ENCODE measurements at places on chromosomes 7 and 10. TPM values are rescaled to one million over a fixed set of nuclear protein-coding genes. Genes with fewer than 3 reads are reported as not detected.
A peak's percentile ranks its signal among the peaks of the same experiment; 100 is the strongest.

- no peaks in the 10 kb centered on the region for H3K36me3 ChIP-seq
- no peak overlapping the region for H3K4me3 ChIP-seq
- no peak for DNase-seq
- peaks cover 13% of the 10 kb centered on the region for H3K4me1 ChIP-seq
- H3K27ac ChIP-seq: no peak overlapping the region
Measured at GRCh38 chr7:157616426-157616825, 279.6 kb downstream of the DNAJB6 start.

GRCh38 chr10:17768957-17769356, 17.0 kb downstream of the TMEM236 start:
- no peaks in the 10 kb centered on the region for H3K36me3 ChIP-seq
- no peak for DNase-seq
- no peaks in the 10 kb centered on the region for H3K27me3 ChIP-seq
- H3K4me3 ChIP-seq: no peak overlapping the region
- no peaks in the 10 kb centered on the region for H3K4me1 ChIP-seq
- H3K27ac ChIP-seq: no peak overlapping the region

GRCh38 chr10:71694567-71694968, 25.0 kb downstream of the C10orf105 start:
- H3K27me3 ChIP-seq: no peaks in the 10 kb centered on the region
- no peaks in the 10 kb centered on the region for H3K36me3 ChIP-seq
- peaks cover 51% of the 10 kb centered on the region for H3K4me1 ChIP-seq
- H3K4me3 ChIP-seq: peak overlapping the region; percentile 14
- DNase-seq: no peak

GRCh38 chr10:44636625-44637024, 251.7 kb upstream of the CXCL12 start:
- no peak for DNase-seq
- no peaks in the 10 kb centered on the region for H3K36me3 ChIP-seq
- H3K27me3 ChIP-seq: no peaks in the 10 kb centered on the region
- no peak overlapping the region for H3K27ac ChIP-seq

DNA sequence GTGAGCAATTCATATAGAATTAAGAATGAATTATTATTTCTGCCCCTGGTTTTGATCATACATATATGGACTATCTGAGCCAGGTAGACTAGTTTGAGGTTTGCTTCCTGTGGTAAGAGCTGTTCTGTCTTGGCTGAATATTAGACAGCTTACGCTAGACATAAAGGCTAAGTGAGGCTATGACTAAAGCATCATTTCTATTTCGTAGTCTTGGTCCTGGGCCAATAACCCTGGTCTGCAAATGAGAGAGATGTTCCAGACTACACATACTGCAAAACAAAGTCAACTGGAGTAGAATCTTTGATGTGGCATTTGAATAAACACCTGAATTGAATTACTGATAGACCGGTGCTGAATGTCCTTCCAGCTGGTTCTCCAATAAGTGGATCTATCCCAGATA, 40.8 kb upstream of the CACNB2 start:
- no peaks in the 10 kb centered on the region for H3K27me3 ChIP-seq
- H3K4me1 ChIP-seq: no peaks in the 10 kb centered on the region
- H3K36me3 ChIP-seq: no peaks in the 10 kb centered on the region
- no peak overlapping the region for H3K4me3 ChIP-seq

GRCh38 chr10:95850791-95851190, 57.0 kb upstream of the CC2D2B start:
- no peak overlapping the region for H3K4me3 ChIP-seq
- no peaks in the 10 kb centered on the region for H3K27me3 ChIP-seq
- no peak for DNase-seq
- H3K36me3 ChIP-seq: peaks cover 36% of the 10 kb centered on the region
- no peaks in the 10 kb centered on the region for H3K4me1 ChIP-seq

DNA sequence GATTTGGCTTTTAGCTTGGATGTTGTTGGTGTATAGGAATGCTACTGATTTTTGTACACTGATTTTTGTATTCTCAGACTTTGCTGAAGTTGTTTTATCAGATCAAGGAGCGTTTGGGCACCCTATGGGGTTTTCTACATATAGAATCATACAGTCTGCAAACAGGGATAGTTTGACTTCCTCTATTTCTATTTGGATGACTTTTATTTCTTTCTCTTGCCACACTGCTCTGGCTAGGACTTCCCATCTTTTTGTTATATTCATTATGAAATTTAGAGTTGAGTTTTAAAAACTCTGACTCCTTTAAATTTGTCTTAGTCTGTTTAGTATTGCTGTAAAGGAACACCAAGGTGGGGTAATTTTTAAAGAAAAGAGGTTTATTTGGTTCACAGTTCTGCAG, 4.7 kb downstream of the ZNF786 start:
- DNase-seq: no peak
- H3K4me3 ChIP-seq: no peak overlapping the region
- no peaks in the 10 kb centered on the region for H3K27me3 ChIP-seq
- H3K4me1 ChIP-seq: peaks cover 10% of the 10 kb centered on the region

GRCh38 chr10:124632064-124632531, 112.1 kb downstream of the FAM53B start:
- H3K27me3 ChIP-seq: no peaks in the 10 kb centered on the region
- no peaks in the 10 kb centered on the region for H3K36me3 ChIP-seq
- no peak for DNase-seq
- peaks cover 58% of the 10 kb centered on the region for H3K4me1 ChIP-seq
- H3K27ac ChIP-seq: peak overlapping the region; percentile 46
- no peak overlapping the region for H3K4me3 ChIP-seq

GRCh38 chr7:134779741-134780065, 269 bp downstream of the CALD1 start:
- H3K27me3 ChIP-seq: no peaks in the 10 kb centered on the region
- H3K36me3 ChIP-seq: peaks cover 4% of the 10 kb centered on the region
- peak overlapping the region; percentile 70 for H3K4me3 ChIP-seq
- DNase-seq: no peak
- H3K4me1 ChIP-seq: peaks cover 25% of the 10 kb centered on the region

DNA sequence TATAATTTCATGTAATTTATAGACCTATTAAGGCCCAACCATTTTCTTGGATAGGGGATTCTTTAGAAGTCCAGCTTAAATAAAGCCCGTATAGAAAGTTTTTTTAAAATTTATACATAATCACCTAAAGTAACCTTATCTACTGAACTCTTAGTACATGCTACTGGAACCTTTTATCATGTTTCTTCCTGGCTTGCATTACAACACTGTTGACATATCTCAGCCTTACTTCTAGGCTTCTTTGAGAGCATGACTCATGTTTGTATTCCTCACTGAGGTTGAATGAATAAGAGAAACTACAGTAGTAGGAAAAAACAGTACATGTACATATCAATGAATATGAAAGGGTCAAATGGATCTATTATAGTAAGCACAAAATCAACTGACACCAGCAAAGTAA, 8.2 kb upstream of the MAGI2 start:
- no peaks in the 10 kb centered on the region for H3K27me3 ChIP-seq
- no peaks in the 10 kb centered on the region for H3K36me3 ChIP-seq
- no peak overlapping the region for H3K27ac ChIP-seq
- no peak for DNase-seq
- no peak overlapping the region for H3K4me3 ChIP-seq

- DNase-seq: no peak
- H3K27ac ChIP-seq: no peak overlapping the region
- H3K4me3 ChIP-seq: no peak overlapping the region
Measured at GRCh38 chr7:106050746-106051117, 61.4 kb downstream of the SYPL1 start.

GRCh38 chr10:86813101-86813500, 56.7 kb downstream of the BMPR1A start:
- no peak overlapping the region for H3K27ac ChIP-seq
- no peak overlapping the region for H3K4me3 ChIP-seq
- no peaks in the 10 kb centered on the region for H3K27me3 ChIP-seq

- no peak for DNase-seq
- H3K4me3 ChIP-seq: no peak overlapping the region
- H3K4me1 ChIP-seq: peaks cover 75% of the 10 kb centered on the region
- peak overlapping the region; percentile 91 for H3K27ac ChIP-seq
- no peaks in the 10 kb centered on the region for H3K27me3 ChIP-seq
- H3K36me3 ChIP-seq: peaks cover 51% of the 10 kb centered on the region
Measured at GRCh38 chr10:72009051-72009424, 44.8 kb downstream of the CHST3 start.

GRCh38 chr10:57741751-57742150, 525.9 kb downstream of the IPMK start:
- H3K4me3 ChIP-seq: no peak overlapping the region
- H3K27me3 ChIP-seq: no peaks in the 10 kb centered on the region
- H3K36me3 ChIP-seq: no peaks in the 10 kb centered on the region
- H3K4me1 ChIP-seq: no peaks in the 10 kb centered on the region
- DNase-seq: no peak
- no peak overlapping the region for H3K27ac ChIP-seq

GRCh38 chr10:89296220-89296648, 5.6 kb upstream of the IFIT2 start:
- H3K4me3 ChIP-seq: no peak overlapping the region
- DNase-seq: no peak

DNA sequence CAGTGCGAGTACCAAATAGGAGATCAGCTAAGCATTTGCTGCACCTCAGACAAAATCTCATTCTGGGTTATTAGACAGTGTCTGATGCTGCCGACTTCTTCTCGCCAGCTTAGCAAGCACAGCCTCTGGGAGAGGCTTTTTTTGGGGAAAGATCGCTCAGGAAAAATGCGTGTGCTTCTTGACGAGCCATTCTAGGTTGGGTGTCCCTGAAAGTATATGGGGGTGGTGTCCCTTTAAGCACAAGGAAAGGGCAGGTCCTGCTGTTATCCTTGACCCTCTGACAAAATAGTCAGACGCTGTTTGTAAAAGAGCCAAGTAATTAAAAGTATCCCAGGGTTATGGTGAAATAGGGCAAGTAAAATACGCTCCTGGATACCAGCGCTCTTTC, 540.1 kb upstream of the FZD8 start:
- no peaks in the 10 kb centered on the region for H3K36me3 ChIP-seq
- H3K27me3 ChIP-seq: no peaks in the 10 kb centered on the region
- no peaks in the 10 kb centered on the region for H3K4me1 ChIP-seq
- H3K4me3 ChIP-seq: no peak overlapping the region

DNA sequence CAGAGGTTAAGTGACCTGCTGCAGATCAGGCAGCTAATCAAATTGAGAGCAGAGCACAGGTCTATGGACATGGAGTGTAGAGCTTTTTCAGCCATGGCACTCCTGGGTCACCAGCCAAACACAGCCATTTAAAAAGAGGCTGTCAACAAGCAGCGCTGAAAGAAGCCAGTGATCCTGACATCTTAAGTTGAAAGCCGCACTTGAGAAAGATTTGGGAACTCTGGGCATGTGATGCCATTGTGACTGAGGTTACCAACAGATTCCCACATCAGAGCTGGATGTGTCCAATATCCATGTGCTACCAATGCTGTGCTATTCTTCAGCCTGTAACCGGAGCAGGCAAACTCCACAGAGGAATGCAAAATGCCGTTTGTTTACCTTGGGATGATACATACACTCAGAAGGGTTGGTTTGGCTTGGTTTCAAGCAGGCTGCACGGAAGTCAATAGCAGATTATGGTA, 56.2 kb upstream of the ABLIM1 start:
- H3K27me3 ChIP-seq: no peaks in the 10 kb centered on the region
- H3K27ac ChIP-seq: peak overlapping the region; percentile 49
- H3K4me1 ChIP-seq: peaks cover 24% of the 10 kb centered on the region
- no peak overlapping the region for H3K4me3 ChIP-seq

DNA sequence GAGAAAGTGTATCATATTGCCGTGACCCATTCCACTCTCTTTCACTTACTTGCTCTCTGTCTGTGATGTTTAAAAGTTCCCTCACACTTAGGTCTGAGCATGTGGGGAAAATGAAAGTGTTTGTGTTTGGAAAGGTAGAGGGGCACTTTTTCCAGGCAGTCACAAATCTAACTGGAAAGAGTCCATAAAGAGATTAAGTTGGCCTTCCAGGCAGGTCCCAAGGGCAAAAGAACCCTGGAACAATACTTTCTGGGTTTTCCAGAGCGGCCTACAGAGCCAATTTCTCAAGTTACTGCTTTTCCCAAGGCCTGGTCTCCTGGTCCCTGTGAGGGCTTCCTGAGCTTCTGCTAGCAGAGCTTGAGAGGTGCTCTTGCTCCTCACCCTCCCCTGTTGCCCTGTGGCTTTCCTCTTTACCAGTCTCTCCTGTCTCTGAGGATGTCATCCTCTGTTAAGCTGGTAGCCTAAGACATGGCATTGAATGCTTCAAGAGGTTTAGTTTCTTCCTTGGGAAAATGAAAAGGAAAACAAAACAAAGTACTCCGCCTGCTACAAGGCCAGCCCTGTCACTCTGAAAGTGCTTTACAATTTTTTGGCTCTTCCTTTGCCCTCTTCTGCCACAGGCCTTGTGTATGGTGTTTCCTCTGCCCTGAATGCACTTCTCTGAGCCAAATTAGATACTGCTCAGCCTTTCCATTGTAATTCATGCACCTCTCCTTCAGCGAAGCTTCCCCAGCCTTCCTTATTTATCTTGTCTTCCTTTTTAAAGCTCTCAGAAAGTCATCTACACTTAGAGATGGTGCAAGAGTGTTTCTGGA, 20.1 kb downstream of the TES start:
- no peaks in the 10 kb centered on the region for H3K27me3 ChIP-seq
- DNase-seq: no peak
- peaks cover 81% of the 10 kb centered on the region for H3K4me1 ChIP-seq
- peak overlapping the region; percentile 79 for H3K27ac ChIP-seq
- H3K4me3 ChIP-seq: peak overlapping the region; percentile 9

GRCh38 chr10:13771992-13772391, 185.2 kb downstream of the PRPF18 start:
- peaks cover 4% of the 10 kb centered on the region for H3K4me1 ChIP-seq
- no peak for DNase-seq
- no peaks in the 10 kb centered on the region for H3K36me3 ChIP-seq
- no peak overlapping the region for H3K27ac ChIP-seq

DNA sequence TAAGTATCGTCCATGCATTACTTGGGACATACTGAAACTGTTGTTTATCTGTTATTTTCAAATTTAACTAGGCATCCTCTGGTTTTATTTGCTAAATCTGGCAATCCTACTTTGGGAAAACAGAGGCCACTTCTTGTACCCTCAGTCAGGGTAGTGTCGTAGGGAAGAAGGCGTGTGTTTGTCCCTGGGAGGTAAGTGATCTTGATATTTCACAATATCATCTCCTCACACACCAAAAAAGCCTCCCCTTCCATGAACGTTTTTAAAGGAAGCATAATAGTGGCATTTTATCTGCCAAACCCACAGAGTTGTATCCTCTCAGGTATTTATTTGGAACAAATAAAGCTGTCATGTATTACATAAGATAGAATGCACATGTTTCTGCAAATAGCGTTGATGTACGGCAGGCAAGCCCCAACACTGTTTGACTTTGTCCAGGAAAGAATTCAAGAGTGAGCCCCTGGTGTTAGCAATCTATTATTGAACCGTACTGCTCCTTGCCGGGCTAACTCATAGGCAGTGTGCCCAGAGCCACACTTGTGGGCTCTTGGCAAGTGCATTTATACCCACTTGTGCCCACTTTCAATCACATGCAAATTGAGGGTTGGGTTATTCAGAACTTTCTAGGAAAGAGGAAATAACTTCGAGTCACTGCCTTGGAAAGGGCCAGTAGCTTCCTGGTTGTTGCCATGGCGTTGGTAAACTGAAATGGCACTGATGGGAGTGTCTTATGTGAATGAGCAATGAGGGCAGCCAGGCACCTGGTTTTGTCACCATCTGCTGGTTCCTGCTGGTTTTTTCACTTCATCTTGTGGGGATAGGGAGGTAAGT, 266.0 kb downstream of the USP6NL start:
- H3K4me3 ChIP-seq: no peak overlapping the region
- H3K4me1 ChIP-seq: no peaks in the 10 kb centered on the region
- no peak overlapping the region for H3K27ac ChIP-seq
- no peaks in the 10 kb centered on the region for H3K36me3 ChIP-seq

The ZNF117 gene
- total RNA-seq: 4.7 TPM

The CAMK2B gene
- total RNA-seq: 1.1 TPM

The RASA4 gene
- 40.9 TPM for total RNA-seq

The CDH23 gene
- 14.4 TPM for total RNA-seq

The HIPK2 gene
- 20.9 TPM for total RNA-seq

The SPDYE16 gene
- not detected for total RNA-seq

The CYP2E1 gene
- 0.91 TPM for total RNA-seq

The TPK1 gene
- 4.3 TPM for total RNA-seq

All from esophagus muscularis mucosa (tissue), 4 donors.